ENCODE measurements at places on chromosomes 2 and 18.

- DNase-seq: no peak
Measured at GRCh38 chr2:76984359-76984758, 537.8 kb downstream of the LRRTM4 start.

- no peak for DNase-seq
Measured at GRCh38 chr18:22691946-22692710, 241.0 kb upstream of the RBBP8 start.

GRCh38 chr2:142966284-142966683, 88.8 kb downstream of the KYNU start:
- DNase-seq: no peak

DNA sequence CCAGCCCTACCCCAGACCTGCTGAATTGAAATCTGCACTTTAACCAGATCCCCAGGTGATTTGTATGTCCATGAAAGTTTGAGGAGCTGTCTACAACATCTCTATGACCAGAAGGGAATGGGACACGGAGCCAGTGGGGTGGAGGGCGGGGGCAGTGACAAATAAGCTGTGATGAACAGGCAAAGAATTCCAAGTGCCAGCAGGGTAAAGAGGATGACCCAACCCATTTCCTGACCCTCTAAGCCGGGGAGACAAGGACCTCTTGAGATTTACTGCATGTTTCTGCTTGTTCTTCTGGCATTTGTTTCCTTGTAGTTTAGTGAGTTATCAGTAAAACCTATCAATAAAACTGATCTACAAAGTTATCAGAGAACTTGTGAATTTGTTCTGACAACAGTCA, 8.7 kb downstream of the TET3 start:
- DNase-seq: no peak

DNA sequence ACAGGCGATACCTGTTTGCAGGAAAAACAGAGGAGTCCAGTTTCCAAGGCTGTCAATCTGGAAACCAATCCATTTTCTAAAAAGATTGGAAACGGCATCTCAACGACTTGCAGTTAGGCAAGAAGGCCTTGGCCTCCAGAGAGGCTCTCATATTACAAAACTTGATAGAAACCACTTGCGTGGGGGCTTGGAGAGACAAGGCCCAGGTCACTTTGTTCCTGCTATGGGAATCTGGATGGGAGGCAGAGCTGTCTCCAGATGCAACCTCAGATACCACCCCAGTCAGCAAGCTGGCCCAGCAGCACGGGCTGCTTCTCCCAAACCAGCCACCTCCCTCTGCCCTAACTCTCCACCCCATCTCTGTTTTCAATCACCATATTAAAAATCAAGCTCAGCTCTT, 298.8 kb downstream of the TNS1 start:
- no peak for DNase-seq

DNA sequence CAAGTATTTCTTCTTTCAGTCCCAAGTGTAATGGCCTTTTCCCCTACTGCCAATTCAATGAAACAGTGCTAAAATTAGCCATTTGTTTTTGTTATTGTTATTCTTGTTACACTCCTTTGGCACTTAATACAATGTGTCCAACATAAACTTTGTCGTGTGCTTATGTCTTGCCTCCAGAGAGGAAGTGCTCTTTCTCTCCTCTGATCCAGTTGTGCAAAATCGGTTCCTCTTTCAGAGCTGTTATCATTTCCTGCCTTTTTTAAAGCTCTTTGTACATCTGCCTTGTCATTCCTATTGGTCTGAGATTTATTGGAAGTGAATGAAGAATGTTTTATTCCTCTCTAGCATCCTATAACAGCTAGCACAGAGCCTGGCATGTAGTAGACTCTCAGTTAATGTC, 623.2 kb upstream of the ID2 start:
- DNase-seq: no peak

- DNase-seq: no peak
Measured at GRCh38 chr2:147017951-147018645, 826.7 kb upstream of the ACVR2A start.

DNA sequence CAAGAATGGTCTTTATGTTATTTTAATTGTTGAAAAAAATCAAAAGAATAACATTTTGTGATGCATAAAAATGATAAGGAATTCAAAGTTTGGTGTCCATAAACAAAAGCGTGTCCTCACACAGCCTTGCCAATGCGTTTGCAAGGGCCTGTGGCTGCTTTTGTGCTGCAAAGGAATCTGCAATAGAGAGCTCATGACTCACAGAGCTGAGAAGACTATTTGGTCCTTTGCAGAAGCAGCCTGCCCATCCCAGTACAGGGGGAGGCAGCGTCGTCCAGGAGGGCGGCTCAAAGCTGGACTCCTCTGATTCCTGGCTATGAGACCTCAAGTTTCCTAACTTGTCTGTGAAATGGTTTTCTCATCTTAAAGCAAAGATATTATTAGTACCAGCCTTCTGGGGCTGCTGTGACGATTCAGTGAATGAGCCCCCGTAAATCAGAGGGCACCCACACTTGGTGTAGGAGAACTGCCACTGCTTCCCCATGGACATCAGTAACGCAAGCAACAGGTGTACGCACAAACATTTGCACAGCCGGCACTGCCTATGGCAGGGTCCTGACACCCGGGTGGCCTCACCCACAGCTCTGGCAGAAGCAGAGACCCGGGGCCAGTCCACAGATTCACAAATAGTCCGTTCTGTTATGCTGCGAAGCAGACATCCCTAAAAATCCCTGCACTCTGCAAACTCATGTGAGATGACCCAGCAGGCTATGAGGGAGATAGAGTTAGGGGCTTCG, 70.6 kb upstream of the ASAP2 start:
- no peak for DNase-seq

DNA sequence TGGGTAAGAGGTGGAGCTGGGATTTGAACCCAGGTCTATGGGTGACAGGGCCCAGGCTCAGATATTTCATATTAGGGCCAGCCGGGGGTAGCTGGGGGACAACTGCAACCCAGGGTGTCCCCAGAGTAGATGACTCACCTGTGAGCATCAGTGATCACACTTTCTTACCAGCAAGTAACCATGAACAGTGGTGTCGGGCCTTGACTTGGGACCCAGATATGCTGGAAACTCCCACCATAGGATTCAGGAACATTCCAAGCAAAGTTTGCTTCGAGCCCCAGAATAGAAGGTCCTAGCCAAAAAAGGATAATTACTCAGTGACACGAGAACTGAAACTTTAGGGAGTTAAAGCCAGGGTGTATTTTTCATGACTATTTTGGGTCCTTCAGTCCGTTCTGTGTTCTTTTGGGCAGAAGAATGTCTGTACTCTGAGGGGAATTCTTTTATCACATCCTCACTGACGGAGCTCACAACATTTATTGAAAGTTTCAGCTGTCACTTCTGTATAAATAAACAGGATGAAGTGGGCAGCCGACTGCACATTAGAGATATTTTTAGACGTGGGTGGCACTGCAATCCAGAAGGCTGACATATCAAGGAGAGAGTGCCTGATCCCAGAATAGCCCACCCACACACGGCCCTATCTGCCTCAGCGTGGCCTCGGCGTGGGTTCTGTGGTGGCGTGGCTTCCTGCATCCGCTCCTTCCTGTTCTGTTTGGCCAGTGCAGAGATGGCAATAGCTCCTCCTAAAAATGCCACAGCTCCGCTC, 45.6 kb downstream of the RAMP1 start:
- DNase-seq: no peak

- DNase-seq: peak; percentile 15
Measured at GRCh38 chr2:239991689-239992314, 33.3 kb downstream of the NDUFA10 start.

DNA sequence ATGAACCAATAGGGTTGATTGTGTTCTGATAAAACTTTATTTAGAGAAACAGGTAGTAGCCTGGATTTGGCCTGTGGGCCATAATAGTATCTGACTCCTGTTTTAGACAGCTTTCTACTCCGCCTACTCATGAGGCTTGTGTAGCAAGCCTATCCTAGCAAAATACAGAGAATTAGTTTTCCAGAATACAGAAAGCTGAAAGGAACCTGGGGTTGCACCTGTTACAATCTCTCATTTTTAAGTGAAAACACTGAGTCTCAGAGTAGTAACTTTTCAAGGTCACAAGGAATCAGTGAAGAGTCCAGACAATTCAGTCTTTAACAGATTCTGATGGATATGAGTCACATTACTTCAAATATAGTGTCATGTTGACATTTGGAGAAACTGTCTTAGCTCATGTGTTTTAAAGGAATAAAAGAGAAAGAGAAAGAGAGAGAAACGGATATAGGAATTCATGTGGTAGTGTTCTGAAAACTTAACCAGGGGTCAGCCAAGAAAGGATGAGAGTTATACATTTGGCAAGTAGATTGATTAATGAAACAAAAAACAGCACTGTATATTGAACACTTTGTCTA, 17.0 kb downstream of the ARHGAP28 start:
- DNase-seq: no peak

All from endothelial cell (in vitro differentiated cells).